NCI-H460 (cell line): ENCODE measurements at places on chromosomes 1 and 21.

DNA sequence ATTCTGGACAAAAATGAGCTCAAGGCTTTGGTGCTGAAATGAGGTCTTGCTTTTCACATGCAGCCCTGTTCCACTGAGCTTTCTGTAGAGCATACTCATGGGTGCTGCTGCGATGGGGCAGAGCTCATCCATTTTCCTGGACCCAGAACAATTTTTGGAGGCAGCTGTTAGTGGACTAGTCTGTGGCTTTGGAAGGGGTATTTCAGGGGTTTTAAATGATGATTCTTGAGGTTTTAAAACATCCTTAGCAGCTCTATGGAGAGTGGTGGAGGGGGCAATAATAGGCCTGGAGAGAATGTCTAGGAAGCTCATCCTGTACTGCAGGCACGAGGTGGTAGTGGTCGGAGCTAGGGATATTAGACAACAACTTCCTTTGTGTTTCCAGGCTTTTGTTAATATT is 16.5 kb downstream of the NOS1AP start:
- DNase-seq = no peak

DNA sequence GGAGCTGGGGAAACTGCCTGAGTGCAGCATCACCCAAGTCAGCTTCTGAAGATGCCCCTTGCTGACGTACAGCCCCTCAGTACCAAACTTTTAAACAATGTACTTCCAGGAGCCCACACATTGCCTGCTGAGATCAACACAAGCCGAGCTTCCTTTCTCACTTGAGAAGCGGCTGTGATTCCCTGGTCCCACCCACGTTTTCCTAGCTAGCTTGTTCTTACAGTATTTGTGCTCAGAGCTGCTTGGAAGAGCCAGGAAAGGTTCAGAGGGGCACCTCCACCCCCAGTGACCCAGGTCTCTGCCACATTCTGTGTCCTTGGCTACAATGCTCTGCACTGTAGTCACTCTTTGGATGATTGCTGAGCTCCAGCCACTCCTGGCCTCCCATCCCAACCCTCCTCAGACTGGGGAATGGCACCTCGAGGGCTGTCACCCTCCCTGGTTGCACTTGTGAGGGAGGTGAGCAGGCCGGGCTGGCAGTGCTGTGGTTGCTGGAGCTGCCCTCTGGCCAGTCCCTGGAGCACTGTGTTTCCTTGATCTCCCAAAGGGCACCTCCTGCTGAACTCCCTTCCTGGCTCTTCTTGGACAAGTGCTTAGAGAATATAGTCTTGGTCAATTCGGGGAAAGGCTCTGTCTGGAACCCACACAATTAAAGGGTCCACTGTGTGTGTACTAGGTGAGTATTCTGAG is 355.1 kb downstream of the AJAP1 start:
- no peak for DNase-seq

DNA sequence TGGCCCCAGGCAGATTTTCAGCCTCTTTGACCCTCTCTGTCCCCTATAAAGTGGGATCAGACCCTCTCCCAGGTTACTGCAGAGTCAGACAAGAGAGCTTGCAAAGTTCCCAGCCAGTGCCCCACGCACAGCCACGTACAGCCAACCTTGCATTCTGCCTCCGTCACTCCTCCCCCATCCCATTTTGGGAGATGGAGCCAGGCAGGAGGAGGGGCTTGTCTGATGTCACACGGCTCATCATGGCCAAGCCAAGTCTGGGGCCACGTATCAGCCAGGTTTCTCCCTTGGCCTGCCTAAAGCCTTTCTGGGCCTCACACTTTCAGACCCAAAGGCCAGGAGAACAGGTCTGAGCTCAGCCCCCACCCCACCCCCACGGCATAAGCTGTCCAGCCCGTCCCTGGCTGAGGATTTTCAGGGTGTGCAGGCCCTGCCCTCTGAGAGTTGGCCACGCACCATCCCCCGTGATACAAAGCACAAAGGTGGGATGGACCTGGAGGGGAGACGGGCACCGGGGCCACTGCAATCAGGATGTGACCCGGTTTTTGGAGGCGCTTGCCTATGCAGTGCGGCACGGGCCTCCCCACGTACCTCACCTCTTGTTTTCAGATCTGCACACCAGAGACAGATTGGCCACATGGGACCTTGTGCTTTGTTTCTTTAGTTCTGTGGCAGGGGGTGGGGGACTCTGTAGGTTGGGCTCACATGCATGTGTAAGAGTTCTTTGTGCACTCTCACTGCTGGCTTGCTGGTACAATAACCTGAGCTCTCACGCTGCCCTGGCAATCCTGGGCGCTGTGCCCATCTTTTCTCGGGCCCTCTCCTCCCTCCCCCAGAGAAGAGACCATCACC is 47.6 kb downstream of the TRIM11 start:
- DNase-seq = no peak

- DNase-seq = no peak
These were observed 61.5 kb downstream of the SIPA1L2 start for GRCh38 chr1:232568331-232568852.

DNA sequence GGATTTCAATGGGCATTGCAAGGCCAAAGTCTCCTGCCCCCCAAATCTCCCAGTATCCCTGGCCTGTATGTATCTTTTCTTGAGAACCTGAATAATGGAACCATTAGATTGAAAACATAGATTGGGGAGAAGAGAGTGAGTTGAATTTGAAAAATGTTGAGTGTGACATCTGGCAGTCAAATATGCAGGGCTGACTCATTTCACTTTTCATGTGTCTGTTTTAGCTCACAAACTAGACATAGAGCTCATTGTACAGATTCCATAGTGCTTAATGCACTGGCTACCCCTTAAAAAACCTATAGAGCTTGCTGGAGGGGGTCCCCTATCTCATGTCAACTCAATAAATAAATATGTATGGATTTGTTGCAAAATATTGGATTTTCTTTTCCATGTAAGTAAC is 30.8 kb downstream of the DDR2 start:
- DNase-seq = no peak

DNA sequence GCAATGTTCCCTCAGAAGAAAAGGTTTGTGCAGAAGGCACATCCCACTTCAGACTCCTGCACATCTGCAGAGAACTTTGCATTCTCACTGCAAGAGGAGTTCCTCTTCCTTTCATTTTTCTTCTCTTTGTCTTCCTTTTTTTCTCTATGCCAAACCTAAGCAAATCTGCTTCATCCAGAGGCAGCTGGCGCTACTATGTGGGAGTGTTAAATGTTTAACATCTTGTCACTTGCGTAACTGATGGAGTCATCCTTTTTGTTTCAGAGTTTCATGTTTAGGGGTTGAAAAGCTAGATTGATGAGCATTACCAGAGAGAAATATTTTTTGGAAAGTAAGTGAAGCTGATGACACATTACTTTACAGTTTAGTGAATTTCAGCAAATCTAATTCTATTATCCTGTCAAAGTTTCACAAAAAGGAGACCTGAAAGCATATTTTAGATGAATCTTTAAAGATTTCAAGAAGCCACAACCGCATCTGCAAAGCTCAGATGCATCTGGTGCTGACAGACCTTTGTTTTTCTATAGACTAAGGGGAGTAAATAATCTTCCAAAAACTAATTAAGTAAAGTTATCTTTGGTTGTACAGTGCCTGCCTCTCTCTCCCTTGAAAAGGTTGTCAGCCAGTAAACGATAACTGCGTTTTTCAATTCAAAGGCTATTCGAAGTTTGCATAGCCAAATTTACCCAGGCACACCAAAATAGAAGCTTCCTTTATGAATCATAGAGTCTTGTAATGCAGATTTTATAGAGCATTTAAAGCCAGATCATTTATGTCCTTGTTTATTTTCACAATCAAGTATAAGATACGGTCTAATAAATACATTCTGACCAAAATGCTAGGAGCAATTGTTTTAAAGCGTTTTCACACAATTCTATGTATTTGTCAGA is 1.2 kb upstream of the LRRC53 start:
- DNase-seq = no peak
